Esophagus muscularis mucosa (tissue), 4 donors: ENCODE measurements at places on chromosomes 16 and 17. TPM values are rescaled to one million over a fixed set of nuclear protein-coding genes. Genes with fewer than 3 reads are reported as not detected.

Gene ITPRIPL2
- total RNA-seq, result 88.4 TPM

Gene CACNG3
- not detected for total RNA-seq

- H3K4me1 ChIP-seq, result no peaks in the 10 kb centered on the region
- no peak overlapping the region for H3K4me3 ChIP-seq
- H3K27me3 ChIP-seq, result no peaks in the 10 kb centered on the region
These were observed 36.5 kb upstream of the SIAH1 start for GRCh38 chr16:48421741-48422140.

DNA sequence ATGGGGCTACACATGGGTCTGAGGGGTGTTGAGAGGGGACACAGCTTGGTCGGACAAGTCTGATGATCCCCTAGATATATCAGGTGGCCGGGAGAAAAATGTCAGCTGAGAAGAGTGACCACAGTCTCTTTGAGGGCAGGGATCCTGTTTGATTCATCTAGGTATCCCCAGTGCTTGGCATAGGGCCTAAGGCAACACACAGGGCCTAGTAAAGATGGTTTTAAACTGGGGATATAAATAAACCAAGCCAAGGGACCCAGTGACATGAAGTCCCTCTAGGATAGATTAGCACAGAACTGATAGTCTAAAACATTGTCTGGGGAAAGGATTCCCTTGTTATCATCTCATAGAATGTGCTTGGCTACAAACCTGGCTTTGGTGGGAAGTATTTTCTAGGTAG, 1.4 kb downstream of the ERCC4 start:
- H3K4me3 ChIP-seq, result no peak overlapping the region
- DNase-seq, result no peak
- peaks cover 6% of the 10 kb centered on the region for H3K36me3 ChIP-seq
- H3K27ac ChIP-seq, result no peak overlapping the region
- no peaks in the 10 kb centered on the region for H3K27me3 ChIP-seq
- H3K4me1 ChIP-seq, result peaks cover 41% of the 10 kb centered on the region

GRCh38 chr17:1878419-1879121, 48.8 kb downstream of the RPA1 start:
- peaks cover 91% of the 10 kb centered on the region for H3K36me3 ChIP-seq
- no peak for DNase-seq
- H3K4me1 ChIP-seq, result no peaks in the 10 kb centered on the region
- H3K27me3 ChIP-seq, result no peaks in the 10 kb centered on the region
- no peak overlapping the region for H3K27ac ChIP-seq

GRCh38 chr17:63537991-63538692, 12.1 kb upstream of the DCAF7 start:
- H3K4me3 ChIP-seq, result peak overlapping the region; percentile 12
- no peaks in the 10 kb centered on the region for H3K36me3 ChIP-seq
- H3K27ac ChIP-seq, result no peak overlapping the region
- peaks cover 12% of the 10 kb centered on the region for H3K4me1 ChIP-seq
- no peak for DNase-seq
- no peaks in the 10 kb centered on the region for H3K27me3 ChIP-seq

DNA sequence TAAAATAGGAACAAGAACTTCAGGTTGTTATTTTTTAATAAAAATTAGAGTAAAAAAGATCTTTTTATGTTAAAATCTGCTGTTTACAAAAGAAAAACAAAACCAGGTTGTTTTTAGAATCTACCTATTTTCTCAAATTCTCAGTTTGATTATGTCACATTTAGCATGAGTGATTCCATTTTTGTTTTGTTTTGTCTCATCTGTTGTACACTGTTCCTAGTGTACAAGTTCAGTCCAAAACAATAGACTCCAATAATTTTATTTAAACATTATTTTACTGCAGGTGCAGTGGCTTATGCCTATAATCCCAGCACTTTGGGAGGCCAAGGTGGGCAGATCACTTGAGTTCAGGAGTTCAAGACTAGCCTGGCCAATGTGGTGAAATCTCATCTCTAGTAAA, 2142.7 kb downstream of the TP53TG3F start:
- DNase-seq, result no peak
- H3K27me3 ChIP-seq, result no peaks in the 10 kb centered on the region
- no peaks in the 10 kb centered on the region for H3K36me3 ChIP-seq
- H3K27ac ChIP-seq, result no peak overlapping the region
